ENCODE measurements at places on chromosomes 6 and 20. TPM values are rescaled to one million over a fixed set of nuclear protein-coding genes. Genes with fewer than 3 reads are reported as not detected.
A peak's percentile ranks its signal among the peaks of the same experiment; 100 is the strongest.

GRCh38 chr20:217266-217665 is 9.8 kb upstream of the DEFB129 start:
- no peak for DNase-seq

- DNase-seq, result no peak
These were observed 233.1 kb upstream of the ZNF217 start for GRCh38 chr20:53826597-53827291.

DNA sequence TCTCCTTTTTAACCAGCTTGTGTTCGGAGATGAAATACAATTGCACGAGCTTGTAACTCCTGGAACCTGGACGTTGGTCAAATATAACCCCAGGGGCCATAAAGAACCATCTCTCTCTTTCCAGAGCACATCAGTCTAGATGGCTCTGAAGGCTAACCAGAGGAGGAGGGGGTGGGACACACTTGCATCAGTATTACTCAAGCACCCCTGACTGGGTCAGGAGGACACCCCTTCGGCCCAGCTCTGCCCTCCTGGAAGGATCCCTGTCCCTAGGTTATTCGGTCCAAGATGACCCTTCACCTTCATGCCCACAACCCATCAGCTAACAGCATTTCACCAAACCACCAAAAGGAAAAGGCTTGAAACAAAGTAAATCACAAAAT is 67.1 kb downstream of the FYN start:
- no peak for DNase-seq

ANKRD66 gene
- not detected for total RNA-seq

- peak; percentile 94 for DNase-seq
These were observed 863 bp upstream of the HMGN4 start for GRCh38 chr6:26537160-26537845.

DNA sequence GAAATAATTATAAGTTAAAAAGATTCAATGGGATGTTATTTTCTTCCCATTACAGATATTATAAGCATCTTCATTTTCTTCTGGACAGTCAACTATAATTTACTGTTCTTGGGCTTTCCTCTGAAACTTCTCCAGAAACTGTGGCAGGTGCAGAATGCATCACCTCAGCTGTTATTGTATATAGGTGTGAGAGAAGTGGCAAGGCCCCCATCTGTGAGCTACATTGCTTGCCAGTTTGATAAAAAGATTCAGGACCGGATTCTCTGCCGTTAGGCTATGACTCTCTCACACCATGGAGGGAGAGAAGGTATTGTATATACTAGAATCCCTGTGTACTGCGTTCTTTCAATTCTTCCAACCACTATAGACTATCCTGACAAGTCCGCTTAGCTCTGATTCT is 135.8 kb upstream of the CENPW start:
- DNase-seq, result no peak

DNA sequence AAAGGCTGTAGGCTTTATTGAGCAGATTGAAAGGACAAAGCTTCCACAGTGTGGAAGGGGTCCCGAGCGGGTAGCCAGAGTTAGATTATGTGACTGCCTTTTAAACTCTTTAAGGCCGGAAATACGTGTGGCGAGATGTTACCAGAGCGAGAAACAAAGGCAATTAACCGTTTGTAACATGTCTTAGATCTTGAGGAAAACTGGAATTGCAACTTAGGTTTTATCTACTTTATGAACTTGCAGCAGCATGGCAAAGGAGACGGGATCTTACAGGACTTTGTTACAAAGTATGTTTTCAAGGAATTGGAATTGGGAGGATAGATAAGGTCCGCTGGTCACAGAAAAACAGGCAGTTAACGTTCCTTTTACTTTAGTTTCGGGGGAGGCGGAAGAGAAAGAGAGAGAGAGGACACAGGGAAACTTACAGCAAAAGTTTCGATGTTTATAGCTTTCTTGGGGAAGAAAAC is 594.7 kb upstream of the ADGRB3 start:
- no peak for DNase-seq

- no peak for DNase-seq
These were observed 35.1 kb upstream of the PPP1R3G start for GRCh38 chr6:5050009-5050408.
